ENCODE measurements at places on chromosomes 6 and 20.

GRCh38 chr6:169388395-169389166 lies 134.9 kb upstream of the THBS2 start:
- no peak for DNase-seq

GRCh38 chr20:49478266-49478665 lies 4.2 kb downstream of the KCNB1 start:
- DNase-seq: no peak

- DNase-seq: no peak
Measured at GRCh38 chr6:142841915-142842314, 103.1 kb downstream of the HIVEP2 start.

GRCh38 chr6:137426007-137426689 lies 68.0 kb downstream of the OLIG3 start:
- DNase-seq: no peak

GRCh38 chr6:44020664-44021425 lies 106.4 kb downstream of the MRPL14 start:
- DNase-seq: no peak

DNA sequence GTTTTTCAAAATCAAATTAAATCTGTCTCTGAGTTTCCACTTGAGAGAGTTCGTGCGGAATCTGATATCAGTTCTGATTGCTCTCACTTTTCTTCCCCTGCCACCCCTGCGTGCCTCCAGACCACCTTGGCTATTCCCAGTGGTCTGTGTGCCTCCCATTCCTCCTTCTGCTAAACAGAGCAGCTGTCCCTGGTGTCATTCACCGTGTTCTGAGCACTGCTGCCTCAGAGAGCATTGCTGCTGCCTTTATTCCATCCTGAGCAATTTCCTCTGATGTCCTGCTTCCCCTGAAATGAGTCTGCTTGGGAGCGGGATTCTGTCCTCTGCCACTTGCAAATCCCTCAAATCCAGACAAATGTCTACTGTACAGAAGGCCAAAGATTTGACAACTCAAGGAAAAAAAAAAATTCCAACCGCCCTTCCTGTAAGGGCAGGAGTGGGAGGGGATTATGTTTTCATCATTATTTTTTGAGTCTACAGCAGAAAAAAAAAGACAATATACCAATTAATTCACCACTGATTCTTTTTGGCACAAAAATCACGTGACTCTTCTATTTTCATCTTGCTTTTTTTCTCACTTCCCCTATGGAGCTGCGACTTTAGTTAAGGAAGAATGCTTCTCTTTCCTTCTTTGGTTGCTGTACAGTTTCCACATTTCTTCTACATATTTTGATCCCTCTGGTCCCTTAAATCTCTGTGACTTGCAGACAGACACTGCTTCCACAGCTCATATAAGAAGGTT lies 833.0 kb downstream of the EPHA7 start:
- no peak for DNase-seq

- DNase-seq: no peak
Measured at GRCh38 chr20:63434599-63435378, 37.7 kb downstream of the KCNQ2 start.

- DNase-seq: no peak
Measured at GRCh38 chr6:161882196-161882765, 608.4 kb upstream of the AGPAT4 start.
